ENCODE measurements at places on chromosomes 3 and 15.

DNA sequence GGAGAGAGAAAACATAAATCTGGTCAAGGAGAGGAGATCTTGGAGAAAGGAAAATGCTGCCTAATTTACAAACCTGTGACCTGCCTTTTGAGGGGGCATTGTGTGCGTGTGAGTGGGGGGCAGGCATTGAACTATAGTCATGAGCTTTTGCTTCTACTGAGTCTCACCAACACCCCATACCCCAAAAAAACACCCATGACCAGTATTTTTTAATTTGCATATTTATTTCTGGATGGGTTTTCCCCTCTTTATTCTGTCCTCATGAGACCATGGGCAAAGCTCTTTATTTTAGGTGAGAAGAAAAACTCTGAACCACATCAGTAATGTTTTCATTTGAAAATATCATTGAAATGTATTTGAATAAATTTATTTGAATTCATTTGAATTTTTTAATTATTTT lies 20.6 kb downstream of the CD80 start:
- no peak for DNase-seq

GRCh38 chr3:44510000-44510368 lies 32.5 kb upstream of the ZNF445 start:
- no peak for DNase-seq

GRCh38 chr3:145522179-145522578 lies 638.8 kb downstream of the PLOD2 start:
- DNase-seq: no peak

DNA sequence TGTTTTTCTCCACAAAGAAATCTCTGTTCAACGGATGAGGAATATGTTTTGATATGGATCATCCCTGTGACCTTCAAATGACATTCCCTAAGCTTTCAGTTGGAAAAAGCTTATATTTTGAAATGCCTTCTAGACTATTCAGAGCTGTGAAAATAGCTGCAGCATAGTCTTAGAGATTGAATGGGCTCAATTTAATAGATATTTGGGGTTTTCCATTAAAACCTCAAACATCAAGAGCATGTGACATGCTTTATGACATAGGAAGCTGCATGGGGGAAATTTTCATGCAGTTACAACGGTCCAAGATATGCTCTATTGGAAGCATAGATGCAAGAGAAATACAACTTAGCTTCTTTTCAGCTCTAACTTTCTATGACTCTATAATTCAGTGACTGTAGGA lies 102.8 kb downstream of the LSAMP start:
- DNase-seq: no peak

DNA sequence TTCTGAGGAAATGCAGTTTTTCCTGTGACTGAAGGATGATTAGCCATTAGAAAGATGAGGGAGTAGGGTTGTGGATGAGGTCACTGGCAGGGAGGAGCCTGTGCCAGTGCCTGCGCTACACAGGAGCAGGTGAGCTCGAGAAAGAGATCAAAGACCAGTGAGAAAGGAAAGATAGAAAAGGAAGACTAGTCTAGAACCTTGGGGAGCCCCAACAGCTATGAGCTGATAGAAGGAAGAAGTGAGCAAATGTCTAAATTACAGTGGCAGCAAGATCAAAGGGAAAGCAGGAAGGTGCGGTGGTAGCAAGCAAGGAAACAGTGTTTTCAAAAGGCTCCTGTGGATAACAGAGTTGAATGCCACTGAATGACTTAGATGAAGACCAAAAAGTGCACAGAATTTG lies 39.6 kb downstream of the LNP1 start:
- DNase-seq: no peak

DNA sequence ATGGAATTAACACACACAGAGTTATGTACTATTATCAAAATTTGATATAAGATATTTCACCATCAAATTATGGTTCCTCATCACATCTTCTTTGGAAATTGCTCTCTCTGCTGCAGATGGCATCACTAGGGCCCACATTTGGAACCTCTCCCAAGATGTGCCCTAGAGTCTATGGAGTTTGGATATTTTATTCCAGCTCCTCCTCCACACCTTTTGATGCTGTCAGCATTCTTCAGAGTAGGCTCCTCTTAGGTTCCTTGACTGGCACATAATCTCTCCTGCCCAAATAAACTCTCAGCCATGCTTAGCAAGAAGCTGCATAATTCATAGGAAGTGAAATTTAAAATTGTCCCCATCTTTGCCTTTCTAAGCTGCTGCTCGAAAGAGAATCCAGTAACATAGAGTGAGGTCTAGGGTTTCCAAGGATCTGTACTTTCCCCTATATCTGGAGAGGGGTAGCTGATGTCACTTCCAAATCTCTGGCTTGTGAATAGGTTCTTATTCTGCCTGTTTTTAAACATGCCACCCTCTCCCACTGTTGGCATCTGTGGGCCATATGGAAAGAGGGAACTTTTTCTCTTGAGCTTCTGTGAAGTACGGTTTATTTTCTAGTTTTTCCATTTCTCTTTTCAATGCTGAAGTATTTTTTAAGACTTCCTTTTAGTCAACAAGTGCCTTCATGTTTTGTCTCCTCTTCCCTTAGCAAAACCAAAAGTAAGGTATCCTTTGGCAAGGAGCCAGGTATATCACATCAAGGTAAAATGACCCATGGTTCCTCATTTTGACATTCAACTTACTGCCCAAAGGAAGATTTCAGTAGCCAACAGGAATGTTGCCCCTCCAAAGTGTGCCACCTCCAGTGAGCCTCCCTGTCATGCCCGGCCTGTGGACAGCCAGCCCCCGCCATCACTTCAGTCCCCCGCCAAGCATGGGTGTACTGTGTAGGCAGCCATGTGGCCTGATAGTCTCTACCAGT lies 75.3 kb upstream of the C2CD4B start:
- DNase-seq: no peak

- DNase-seq: no peak
Observed at GRCh38 chr15:69098771-69099170, 61.7 kb upstream of the GLCE start.

GRCh38 chr3:60142009-60142408 lies 1092.2 kb upstream of the CFAP20DC start:
- no peak for DNase-seq

DNA sequence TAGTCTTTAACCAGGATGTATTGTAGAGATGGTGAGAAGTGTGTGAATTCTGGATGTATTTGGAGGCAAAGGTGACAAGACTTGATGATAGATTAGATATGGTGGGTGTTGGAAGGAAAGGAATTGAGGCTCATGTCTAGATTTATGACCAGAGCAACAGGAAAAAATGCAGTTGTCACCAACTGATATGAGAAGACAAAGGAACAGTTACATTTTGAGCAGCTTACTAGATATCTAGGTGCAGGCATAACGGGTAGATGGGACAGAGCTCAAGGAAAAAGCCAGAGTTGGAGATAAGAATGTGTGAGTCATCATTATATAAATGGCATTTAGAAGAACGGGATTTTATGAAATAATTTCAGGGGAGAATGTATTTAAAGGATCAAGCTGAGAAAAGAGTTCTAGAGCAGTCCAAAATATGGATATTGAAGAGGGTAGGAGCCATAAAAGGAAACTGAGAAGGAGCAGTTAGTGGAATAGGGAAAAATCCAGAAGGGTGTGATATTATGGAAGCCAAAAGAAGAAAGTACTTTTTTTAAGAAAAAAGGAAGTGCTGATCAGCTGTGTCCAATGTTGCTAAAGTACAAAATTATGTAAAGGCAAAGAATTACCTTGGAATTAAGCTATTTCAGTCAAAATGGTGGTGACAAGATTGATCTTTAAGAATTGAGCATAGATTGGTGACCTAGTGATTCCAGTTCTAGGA lies 262.5 kb downstream of the CGGBP1 start:
- DNase-seq: no peak

- DNase-seq: no peak
Observed at GRCh38 chr3:77420336-77420735, 380.4 kb downstream of the ROBO2 start.

DNA sequence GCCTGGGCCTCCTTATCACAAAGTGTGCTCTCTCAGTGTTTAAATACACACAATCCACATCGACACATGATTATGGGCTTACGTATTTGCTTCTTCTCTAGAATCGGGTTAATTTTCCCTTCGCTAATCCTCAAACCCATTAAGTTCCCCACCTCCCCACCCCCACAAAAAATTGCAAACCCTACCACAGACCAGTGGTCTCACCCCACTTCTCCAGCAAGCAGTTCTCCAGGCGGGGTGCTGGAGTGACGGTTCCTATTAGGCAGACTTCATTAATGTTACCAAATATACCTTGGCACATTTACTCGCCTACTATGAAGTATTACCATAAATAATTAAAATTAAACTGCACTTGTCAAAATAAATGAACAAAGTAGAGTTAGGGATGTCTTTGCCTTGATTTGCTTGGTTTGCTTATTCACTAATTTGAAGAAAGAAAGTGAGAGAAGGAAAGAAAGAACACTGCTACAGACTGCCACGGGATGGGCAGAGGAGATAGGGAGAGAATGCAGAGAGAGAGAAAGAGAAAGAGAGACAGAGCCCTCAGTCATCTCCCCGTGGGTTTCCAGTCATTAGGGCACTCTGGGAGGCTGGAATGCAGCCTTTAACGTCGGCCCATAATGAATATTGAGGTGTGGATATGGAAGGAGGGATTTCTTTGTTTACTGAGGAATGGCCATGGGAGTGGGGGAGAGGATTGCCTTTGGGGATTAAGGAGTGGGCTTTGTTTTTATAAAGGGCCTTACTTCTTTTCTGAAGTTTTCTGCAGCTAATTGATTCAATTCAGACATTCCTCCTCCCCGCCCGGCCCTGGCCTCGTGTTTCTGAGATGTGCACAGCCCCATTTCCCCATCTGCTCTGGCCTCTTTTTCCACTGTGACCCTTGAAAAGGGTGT lies 39.7 kb upstream of the POLG start:
- DNase-seq: no peak

GRCh38 chr3:2246873-2247648 lies 148.4 kb downstream of the CNTN4 start:
- DNase-seq: no peak

DNA sequence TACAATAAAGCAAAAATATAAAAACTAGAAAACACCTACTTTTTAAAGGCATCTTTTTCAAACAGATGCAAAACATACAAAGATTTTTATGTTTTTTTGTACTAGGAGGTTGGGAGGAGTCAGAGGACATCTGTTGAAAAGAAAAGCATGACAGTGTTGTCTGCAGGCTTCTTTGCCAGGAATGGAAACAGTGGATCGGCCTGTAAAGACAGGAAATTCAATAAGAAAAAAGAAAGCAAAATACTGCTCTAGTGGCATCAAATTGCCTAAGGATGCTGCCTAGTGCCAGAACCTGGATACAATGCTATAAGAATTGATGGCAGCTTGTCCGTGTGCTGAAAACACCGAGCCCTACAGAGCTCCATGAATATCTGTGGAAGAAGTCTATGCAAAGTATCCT lies 69.9 kb downstream of the TBC1D5 start:
- DNase-seq: no peak

DNA sequence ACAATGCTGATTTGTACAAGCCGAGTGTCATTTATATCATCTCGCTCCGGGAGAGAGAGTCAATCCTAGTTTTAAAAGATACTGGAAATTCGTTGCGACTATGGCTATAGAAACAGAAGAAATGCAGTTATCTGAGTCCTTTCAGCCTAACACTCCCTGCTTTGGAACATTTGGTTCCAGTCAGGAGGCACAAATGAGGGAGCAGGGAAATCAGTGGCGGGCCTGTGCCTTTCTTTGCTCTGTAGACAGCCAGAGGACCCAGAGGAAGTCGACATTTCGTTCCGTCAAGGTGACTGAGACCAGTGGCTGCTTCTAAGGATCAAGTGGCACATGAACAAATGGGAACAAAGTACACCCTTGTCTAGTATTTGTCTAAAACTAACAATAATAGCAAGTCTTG lies 745 bp upstream of the RIOX2 start:
- DNase-seq: no peak

GRCh38 chr3:30059240-30059639 lies 547.2 kb upstream of the TGFBR2 start:
- no peak for DNase-seq

GRCh38 chr3:24608701-24609390 lies 114.2 kb upstream of the THRB start:
- DNase-seq: no peak

DNA sequence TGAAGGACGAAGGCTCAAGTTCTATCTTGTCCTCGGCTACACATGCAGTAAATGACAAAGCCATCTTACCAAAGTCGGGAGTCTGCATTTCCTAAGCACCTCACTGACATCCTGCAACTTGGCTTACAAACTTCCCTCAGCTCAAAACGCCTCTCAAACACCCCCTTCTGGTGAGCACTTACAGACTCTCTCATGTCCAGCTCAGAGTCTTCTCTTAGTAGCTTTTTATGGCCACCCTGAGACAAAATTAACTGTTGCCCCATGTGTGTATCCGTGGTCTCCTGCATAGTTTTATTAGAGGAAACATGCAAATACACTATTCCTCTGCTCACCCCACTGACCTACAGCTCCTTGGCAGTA lies 819.7 kb downstream of the FHIT start:
- DNase-seq: no peak

DNA sequence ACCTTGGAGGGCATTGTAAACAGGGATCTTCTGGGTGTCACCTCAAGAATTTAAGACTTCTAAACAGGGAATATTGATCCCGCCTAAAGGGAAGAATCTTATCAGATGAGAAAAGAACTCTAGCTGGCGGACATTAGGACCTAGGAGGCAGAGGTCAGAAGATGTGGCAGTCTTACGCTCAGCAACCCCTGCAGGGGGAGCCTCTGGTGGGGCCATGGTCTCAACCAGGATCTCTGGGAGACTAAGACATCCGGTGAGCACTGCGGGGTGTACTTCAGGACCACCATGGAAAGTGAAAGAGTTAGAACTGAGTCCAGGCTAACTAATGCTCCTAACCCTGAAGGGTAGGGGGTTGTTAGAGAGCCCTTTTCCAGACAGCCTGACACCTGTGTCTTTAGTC lies 295.2 kb downstream of the VGLL3 start:
- no peak for DNase-seq

DNA sequence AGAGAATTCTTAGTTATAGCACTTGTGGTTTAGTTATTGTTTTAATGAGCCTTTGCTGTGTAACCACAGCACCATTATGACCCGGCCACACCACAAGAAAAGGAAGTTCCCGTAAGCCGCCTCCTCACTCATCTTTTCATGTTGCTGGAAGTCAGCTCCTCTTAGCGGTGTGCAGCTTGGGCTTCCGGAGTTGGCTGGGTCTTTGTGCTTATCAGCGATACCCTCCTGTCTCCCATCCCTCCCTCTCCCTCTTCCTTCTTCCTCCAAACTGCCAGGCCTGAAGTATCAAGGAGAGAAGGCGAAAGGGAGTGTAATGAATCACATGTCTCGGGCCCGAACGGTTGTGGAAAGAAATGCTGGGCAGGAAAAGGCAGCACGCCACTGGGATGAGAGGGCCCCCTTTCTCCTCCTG lies 353.5 kb downstream of the MCTP2 start:
- peak; percentile 13 for DNase-seq

Data from stimulated activated CD4-positive, alpha-beta T cell treated with anti-CD3 and anti-CD28 coated beads, Interleukin-1b, Interleukin-23, amount 100 ng/mL, for 4 hours (primary cell).